ENCODE measurements at places on chromosomes 7 and 10.

- DNase-seq, result peak; percentile 27
Observed at GRCh38 chr7:19754521-19755116, 18.8 kb downstream of the TMEM196 start.

GRCh38 chr10:33241351-33241750 is 93.1 kb downstream of the NRP1 start:
- DNase-seq, result no peak

- DNase-seq, result no peak
Observed at GRCh38 chr10:123879606-123880257, 11.9 kb downstream of the CPXM2 start.

DNA sequence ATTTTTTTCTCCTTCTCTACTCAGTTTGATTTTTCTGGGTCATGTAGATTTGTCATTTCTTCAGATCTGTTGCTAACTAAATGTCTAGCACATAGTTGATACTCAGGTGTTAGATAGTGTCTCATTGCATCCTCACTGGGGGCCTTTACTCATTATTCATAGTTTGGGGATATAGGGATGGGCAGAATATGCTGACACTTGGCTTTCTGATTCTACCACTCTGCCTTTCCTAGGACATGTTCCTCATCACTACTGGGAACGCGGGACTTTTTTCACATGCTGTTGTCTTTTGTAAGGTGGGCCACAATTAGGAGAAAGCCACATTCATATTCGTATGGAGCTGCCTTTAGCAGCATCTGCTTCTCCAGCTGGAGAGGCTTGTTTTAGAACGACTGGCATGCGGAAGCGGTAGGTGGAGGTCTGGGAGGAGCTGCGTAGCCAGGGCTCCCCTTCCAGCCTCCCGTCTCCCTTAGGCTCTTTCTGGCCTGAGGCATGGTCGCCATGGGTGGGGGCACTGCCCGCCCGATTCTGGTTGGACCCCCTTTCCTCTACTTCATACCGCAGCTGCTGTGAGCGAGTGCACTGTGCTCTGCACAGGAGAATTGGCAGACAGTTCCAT is 78.8 kb downstream of the SND1 start:
- no peak for DNase-seq

- peak; percentile 3 for DNase-seq
Observed at GRCh38 chr7:111730476-111731300, 168.4 kb upstream of the IMMP2L start.

- DNase-seq, result no peak
Observed at GRCh38 chr10:73590881-73591799, at the start of gene USP54. Gene USP54, minus strand, starts transcription at chr10:73591342. Its CDS starts 15,684 bp downstream, at chr10:73575658.

DNA sequence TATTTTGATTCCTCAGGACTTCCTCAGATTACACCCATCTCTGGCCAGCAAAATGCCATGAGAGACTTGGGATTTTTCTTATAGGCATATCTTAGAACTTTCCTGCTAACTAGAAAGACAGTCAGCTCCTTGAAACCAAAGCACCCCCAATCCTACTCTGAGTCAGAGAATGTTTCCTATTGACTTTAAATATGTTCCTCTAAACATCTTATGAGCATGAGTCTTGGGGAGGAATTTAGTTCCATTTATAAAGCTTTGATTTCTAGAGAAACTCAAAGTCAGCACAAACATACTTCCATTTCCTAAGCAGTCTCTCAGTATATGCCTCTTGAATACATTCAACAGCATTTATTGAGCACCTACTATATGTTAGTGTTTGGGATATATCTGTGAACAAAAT is 128.5 kb downstream of the INHBA start:
- no peak for DNase-seq

- DNase-seq, result no peak
Observed at GRCh38 chr7:78043159-78043558, 244.6 kb downstream of the PHTF2 start.

- no peak for DNase-seq
Observed at GRCh38 chr7:157446322-157446721, 109.5 kb downstream of the DNAJB6 start.

- no peak for DNase-seq
Observed at GRCh38 chr10:15897287-15897686, 37.0 kb upstream of the MINDY3 start.

DNA sequence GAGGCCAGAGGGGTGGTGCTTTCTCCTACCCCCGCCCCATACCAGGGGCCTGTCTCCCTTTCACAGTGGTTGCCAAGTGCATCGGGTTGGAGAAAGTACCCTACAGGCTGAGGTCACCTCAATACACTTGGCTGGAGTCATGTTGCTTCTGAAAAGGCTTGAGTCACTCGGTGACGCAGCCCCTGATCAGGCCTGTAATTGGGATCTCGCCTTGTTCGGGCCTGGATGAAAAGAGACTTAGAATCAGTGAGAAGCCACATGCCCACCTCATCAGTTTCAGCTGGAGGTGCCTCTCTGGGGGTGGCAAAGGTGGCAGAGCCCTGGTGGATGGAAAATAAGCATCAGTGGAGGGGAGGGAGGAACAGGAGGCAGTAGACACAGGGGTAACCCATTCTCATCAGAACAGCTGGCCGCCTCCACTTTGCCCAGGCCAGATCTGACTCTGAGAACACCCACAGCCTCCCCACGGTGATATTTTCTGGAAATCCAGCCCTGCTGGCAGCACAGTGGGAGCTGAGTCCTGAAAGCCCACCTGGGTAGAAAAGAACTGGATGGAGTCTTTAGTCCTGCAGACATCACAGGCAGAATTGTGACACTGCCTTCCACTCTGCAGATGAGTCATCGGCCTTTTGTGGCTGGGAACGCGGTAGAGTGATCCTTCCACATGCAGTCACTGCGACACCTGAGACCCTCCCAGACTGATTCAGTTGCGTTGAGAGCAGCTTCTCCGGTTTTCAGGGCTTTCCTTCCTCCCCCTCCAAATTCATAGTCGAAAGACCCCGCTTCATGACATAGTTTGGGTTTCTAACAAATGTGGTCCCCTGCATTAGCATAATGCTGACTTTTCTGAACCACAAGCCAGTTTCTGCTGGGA is 108.0 kb downstream of the GRK5 start:
- peak; percentile 73 for DNase-seq

DNA sequence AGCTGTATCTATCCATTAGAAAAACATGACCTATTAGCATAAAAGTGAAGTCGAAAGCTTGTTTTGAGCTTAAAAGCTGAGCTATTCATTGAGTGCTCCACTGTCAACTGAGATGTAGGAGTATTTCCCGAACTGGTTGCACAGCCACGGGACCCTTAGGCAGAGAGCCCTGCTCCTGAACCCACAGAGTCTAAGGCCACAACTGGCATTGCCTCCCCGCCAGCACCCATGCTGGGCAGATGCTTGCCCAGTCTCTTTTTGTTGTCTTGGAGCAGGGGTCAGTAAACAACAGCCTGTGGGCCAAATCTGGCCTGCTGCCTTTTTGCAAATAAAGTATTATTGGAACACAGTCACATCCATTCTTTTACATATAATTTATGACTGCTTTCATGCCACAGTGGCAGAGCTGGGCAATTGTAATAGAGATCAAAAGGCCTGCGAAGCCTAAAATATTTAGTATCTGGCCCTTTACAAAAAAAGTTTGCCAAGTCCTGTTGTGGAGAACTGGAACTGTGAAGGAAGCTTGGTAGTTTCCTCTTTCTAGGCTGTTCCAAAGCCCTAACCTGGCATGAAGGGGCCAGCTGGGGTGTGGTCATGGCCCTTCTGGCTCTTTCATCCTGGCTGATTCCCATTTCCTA is 58.4 kb upstream of the WAPL start:
- no peak for DNase-seq

- DNase-seq, result peak; percentile 34
Observed at GRCh38 chr7:91089382-91089963, 174.8 kb upstream of the FZD1 start.

GRCh38 chr7:37352974-37353948 is 95.4 kb downstream of the ELMO1 start:
- DNase-seq, result peak; percentile 19

- DNase-seq, result peak; percentile 73
Observed at GRCh38 chr10:93445097-93445960, 36.8 kb downstream of the MYOF start.

GRCh38 chr7:47498229-47499056 is 83.5 kb downstream of the TNS3 start:
- DNase-seq, result no peak

DNA sequence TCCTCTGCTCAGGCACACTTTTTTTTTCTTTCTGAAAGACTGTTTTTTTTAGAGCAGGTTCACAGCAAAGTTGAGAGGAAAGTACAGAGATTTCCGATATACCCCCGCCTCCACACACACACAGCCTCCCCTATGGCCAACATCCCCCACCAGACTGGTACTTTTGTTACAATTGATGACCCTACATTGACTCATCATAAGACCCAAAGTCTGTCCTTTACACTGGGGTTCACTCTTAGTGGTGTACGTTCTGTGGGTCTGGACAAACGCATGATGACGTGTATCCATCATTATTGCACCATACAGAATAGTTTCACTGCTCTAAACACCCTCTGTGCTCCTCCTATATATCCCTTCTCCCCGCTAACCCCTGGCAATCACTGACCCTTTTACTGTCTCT is 107.7 kb downstream of the RBM20 start:
- DNase-seq, result no peak

GRCh38 chr10:31136386-31136785 is 104.7 kb upstream of the ZNF438 start:
- no peak for DNase-seq

DNA sequence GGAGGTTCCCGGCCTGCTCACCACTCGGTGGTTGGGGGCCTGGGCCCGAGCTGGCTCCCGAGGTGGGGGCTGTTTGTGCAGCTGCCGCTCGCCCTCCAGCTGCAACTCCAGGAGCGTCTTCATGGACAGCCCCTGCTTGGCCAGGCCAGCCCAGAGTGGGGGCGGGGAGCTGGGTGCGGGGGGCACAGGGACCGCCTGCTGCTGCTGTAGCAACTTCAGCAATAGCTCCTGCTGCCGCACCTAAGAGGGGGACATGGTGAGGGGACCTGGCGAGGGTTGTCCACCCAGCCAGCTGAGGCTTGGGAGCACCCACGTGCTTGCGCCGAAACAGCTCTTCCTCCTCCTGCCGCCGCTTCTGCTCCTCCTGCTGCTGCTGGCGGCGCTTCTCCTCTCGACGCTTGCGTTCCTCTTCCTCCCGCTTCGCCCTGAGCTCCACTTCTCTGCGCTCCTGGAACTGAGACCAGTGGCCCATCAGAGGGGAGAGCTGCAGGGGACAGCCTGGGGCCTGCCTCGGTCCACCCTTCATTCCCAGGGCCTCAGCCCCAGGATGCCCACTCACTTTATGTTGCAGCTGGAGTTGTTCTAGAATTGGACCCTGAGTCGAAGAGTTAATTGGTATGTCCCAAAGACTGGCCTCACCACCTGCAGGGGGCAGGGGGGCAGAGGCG is 9.6 kb downstream of the GNB2 start:
- no peak for DNase-seq

DNA sequence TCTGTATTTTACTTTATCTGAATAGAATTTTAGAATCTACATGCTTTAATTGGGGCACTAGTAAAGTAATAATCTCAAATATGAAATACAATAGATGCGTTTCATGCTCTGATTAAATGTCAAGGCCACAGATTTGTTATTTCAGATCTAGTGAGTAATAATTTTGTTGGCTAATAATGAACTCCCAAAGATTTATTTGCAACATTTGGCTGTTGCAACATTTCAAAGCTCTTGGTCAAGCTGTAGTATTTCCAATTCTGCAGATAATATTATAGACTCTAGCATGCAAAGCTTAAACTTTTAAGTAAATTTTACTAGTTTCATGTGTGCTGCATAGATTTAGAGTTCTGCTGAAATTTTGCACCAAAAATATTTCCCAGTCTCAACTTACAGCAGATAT is 16.7 kb downstream of the LRRN3 start:
- DNase-seq, result no peak

GRCh38 chr7:18859318-18859717 is 258.1 kb downstream of the TWIST1 start:
- no peak for DNase-seq

DNA sequence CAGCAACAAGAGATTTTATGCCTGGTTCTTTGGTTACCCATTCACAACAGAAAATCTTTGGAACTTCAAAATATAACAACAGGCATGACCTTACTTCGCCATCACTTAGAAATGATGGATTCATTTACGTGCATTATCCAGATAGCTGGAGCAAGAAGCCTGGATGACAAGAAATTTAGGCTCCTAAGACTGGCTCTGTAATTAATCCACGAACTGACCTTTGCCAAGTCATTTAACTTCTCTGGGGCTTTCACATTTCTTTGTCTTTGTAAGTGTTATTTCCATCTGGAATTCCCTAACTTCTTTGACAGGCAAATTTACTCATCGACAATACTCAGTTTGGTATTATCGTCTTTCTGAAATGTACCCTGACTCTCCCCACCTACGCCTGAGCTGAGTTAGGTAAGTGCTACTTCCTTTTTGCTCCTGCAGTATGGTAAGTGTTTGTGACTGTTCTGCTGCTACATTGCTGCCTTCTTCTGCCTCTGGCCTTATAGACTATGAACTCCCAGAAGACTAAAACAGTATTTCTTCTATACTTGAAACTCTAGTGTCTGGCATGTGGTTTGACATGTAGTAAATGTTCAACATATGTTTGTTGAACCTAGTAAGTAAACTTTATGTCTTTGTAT is 5.5 kb upstream of the MDFIC start:
- DNase-seq, result no peak

DNA sequence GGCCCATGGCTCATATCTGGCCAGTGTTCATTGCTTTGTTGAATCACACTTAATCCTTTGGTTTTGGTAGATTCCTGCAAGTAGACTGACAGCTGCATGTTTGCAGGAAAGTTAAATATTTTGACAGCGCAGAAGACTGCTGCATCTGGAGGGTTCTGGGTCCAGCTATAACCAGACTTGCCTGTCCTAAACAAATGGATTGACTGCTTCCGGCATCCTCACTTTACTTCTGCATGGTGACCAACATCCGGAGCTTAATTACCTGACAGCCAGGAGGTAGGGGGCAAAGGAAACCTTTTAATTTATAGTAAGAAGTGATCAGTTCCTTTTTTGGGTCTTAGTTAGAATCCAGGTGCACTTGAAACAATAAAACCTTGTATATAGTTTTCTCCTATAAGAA is 263.3 kb downstream of the SNX10 start:
- DNase-seq, result no peak

DNA sequence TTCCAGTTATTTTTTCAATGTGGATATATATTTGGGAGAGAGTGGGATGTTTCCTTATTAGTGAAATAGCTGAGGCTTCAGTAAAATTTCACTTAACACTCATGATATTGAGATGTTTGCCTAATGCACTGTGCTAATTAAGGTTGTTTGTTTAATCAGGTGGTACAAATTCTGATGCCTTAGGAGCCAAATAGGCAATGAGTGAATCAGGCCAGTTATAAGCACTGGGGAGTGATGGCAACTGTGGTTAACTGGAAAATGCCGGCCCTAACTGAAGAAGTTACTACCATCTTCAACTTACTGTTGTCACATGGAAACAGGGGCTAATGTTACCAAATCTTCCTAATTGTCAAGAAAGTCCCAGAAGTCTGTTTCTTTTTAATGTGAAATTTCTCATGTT is 32.0 kb downstream of the VCL start:
- no peak for DNase-seq

DNA sequence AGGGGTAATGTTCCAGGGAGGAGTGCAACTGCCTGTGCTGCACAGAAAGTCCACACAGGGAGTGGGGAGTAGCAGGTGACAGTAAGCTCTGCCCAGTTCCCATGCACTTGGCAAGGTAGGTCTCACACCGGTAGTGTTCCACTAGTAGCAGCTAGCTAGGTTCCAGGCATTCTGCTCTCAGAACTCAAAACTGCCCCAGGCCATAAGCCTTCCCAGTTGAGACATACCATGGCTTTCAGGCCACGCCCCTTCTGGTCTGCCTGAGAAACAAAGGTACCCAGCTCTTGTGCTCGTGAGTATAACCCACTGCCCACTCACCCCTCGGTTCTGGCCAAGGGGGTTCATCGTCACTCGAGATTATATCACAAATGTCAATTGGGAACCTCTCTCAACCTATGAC is 12.6 kb downstream of the CASP7 start:
- DNase-seq, result no peak

Measured in NCI-H345 (cell line).